CD4-positive, CD25-positive, alpha-beta regulatory T cell (primary cell): ENCODE measurements at places on chromosomes 16 and 17. TPM values are rescaled to one million over a fixed set of nuclear protein-coding genes. Genes with fewer than 3 reads are reported as not detected.

Gene MLLT6
- 6.5 TPM for polyA plus RNA-seq

DNA sequence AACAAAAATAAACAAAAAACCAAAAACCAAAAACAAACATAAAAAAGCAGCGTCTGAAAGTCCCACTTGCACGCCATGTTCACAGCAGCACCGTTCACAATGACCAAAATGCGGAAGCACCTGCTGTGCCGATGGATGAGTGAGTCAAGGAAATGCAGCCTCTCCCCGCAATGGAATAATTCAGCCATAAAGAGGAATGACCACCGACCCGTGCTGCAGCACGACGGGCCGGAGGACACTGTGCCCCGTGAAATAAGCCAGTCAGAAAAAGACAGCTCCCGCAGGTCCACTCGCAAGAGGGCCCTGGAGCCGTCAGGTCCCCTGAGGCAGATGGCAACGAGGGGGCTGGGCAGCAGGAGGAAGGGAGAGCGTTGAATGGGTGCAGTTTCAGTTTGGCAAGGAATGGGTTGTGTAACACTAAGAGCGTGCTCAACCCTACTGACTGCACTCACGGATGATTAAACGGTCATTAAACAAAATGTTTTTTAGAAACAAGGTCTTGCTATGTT, 5.1 kb downstream of the CLCN7 start:
- DNase-seq: no peak

- DNase-seq: no peak
These were observed 86.4 kb downstream of the GAS7 start for GRCh38 chr17:10111907-10112452.

DNA sequence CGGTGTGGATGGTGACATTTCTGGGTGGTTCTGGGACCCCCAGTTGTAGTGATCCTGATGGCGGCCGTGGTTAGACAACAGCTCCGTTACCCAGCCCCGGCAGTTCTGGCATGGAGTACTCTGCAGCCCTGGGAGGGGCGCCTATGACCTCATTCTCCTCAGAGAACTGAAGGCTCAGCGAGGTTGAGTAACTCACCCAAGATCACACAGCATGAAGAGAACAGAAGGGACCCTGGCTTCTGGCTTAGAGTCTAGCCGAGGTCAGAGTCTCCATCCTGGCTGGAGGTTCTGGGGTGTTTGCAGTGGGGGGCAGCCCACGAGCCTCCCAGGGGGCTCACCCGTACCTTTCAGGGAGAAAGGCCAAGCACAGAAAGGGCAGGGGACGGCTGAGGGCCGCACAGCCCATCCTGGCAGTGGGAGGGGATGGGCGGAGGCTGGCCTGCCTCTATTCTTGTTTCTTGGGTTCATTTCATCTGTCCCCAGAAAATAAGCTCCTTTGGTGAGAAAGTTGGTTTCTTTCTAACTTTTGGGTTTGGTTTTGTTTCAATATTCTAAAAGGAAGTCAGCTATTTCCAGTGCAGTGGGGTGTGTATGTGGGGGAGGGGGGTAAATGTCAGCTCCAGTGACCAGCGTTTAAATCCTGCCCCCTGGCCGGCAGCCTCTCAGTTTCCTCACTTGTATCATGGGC, 13.2 kb downstream of the ZFPM1 start:
- no peak for DNase-seq

- no peak for DNase-seq
These were observed 1.3 kb downstream of the CDRT4 start for GRCh38 chr17:15466131-15466530.

DNA sequence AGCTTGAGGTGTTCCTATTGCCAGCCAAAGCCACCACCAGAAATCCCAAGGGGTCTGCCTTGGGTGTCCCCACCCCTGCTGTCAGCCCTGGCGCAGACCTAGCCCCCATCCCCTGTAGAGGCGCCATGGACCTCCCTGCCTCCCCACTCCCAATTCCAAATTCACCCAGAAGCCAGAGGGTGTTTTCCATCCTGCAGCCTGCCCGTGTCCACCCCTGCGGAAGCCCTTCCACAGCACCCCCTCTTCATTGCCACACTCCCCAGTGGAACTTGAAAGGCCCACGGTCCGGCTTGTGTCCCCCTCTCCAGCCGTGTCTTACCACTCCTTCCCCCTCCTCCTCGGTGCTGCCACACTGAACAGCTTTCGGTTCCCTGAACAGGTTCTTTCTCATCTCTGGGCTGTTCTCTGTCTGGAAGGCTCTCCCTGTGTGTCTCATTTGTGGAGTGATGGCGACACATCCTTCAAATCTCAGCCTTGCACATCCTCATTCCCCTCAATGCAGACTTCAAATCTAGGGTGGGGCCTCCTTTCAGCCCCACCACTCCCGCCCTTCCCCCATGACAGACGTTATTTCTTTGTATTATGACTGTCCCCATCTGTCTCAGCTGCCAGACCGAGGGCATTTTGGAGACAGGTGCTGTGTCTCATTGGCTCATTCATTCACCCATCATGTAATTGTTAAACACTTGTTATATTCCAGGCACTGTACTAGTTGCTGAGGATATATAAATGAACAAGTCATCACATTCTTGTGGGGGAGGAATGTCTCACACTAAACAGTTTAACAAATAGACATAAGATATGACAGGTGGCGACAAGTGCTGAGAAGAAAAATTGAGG, 36.3 kb downstream of the ADGRG5 start:
- no peak for DNase-seq

Gene RBFOX1
- not detected for polyA plus RNA-seq

DNA sequence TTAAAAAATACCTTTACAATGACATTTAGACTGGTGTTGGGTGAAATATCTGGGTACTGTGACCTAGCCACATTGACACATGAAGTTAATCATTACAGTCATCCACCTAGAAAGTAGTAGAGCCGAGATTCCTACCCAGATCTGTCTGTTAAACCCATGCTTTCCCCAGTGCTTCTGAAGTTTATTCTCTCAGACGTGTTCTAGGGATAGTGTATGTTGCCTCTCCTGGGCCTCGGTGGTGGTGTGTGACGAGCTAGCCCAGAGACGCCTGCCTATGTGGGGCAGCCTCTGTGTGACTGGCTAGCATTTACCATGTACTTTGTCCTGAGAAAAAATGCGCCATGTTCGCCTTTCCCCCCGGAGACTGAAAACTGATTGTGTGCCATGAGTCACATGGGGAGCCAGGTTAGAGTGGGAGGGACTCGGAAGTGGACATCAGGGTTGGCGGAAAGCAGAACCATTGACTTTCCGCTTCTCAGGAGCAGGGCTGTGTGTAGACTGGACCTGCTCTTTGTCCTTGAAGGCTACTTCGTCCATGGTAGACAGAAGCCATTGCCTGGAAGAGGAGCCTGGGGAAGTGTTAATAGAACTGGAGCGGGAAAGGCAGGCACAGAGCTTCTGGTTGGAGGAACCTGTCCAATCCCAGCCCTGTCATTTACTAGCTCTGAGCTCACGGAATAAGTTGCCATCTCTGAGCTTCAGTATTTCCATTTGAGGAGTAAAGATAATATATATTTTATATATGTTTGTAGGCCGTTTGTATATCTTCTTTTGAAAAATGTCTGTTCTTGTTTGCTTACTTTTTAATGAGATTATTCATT, 235.5 kb downstream of the SNX29 start:
- no peak for DNase-seq

Gene SNAI3
- 17.4 TPM for polyA plus RNA-seq

Gene SPATA32
- polyA plus RNA-seq: 0.60 TPM

DNA sequence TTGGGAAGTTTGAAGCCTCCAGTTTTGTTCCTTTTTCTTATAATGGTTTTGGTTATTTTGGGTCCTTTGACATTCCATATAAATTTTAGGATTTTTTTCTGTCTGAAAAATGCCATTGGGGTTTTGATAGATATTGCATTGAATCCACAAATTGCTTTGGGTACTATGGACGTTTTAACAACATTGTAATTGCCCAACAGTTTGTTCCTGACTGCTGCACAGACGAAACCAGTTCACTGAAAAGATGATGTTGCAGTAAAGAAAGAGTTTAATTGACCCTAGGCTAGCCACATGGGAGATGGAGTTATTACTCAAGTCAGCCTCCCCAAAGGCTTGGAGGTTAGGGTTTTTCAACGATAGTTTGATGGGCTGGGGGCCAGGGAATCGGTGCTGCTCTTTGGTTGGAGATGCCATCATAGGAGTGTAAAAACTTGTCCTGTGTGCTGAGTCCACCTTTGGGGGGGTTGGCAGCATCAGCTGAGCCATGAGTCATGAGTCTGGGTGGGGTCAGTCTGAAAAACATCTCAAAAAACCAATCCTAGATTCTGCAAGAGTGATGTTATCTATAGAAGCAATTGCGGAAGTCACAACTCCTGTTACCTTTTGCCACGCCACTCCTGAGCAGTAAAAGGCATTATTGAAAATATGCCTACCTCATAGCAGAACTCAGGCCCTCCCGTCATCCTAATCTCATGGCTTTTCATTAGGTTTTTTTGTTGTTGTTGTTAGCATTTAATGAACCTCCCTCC, 2.7 kb upstream of the PRSS41 start:
- DNase-seq: no peak

DNA sequence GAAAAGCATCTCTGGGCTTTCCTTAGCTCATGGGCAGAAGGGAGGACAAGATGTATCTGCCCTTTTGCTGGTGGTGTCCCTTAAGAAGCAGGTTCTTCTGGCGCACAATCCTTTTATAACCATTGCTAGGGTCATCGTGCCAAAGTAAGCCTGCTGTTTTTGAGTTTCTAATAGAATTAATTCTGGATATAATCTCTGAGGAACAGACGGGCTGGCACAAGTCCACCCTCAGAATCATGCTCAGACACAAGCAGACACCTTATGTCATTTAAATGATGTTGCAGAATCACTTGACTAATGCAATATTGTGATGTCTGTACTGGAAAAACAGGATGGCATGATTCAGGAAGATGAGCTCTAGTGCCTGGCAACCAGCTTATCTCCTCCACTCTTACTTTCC, 18.8 kb upstream of the MMD start:
- DNase-seq: no peak

GRCh38 chr17:49984283-49984682, 10.7 kb downstream of the DLX3 start:
- DNase-seq: no peak

GRCh38 chr16:88506723-88507122, 53.6 kb downstream of the ZFPM1 start:
- DNase-seq: no peak

DNA sequence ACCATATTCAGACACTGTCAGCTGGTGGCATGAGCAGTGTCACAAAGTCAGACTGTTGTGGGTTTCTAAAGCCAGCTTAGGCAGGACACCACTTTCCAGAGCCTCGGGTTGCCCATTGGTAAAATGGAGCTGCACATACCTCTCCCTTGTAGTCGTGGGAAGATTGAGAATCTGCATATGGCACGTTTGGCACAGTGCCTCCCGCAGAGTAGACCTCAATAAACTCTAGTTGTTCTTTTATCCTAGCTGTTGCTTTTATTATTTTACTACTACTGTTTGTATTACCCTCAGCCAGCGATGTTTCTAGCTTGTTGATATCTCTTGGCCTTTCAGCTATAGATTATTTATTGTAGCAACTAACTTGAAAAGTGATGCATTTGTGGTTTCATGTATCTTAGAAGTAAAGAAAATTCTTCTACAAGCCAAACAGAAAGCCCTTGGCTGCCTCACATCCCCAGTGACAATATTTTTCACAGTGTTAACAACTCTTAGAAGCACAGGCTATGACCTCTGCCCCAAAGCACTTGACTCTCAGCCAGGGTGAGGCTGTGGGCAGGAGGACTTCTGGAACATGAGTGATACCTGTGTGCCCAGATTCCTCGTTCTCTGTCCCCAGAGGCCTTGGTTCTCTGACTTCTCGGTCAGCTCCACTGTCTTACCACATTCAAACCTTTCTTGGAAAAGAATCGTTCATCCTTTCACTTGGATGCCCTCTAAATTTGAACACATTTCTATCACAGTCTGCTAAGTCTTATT, 351.6 kb downstream of the SNX29 start:
- no peak for DNase-seq

Gene SCN4A
- not detected for polyA plus RNA-seq
